ENCODE measurements at places on chromosomes 4 and X.

GRCh38 chr4:56183344-56183959 lies 203.8 kb downstream of the AASDH start:
- no peak for DNase-seq

DNA sequence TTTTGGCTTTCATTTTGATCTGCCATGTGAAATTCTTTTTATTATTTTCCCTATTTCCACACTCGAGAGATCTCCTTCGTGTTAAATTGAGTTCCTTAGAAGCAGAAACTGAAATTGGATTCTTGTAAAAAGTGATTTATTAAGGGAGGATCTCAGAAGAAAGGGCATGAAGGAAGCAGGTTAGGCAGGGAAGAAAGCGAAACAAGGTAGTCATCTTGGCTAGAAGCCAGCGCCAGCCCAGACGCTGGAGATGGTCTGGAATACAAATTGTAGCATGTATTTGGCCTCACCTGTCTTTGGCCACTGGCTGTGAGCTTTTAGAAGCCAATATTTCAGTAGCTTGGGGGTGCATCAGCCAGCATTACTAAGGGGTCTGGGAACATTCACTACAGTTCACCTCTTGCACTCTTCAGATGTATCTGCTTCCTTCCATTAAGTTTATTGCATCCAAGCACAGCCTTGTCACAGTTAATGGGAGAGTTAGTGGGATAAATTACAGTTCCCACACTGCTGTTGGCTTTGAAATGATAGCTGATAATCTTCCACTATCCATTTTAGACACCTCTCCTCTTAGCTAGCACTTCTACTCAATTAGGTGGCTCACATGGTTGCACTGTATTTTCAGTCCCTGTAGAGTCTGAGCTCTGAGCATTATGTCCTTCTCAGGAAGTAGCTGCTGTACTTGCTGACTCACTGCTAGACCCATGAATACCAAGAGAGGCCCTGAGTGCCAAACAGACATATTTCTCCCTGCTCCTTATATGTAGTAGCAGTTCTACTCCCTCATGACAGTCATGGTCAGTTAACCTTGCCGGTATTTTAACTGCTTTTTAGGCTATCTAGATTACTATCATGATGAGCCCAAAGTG lies 14.6 kb downstream of the GRXCR1 start:
- peak; percentile 1 for DNase-seq

GRCh38 chr4:48841045-48841827 lies 10.3 kb downstream of the OCIAD1 start:
- no peak for DNase-seq

GRCh38 chr4:23022032-23022431 lies 329.3 kb downstream of the GBA3 start:
- DNase-seq = no peak

- no peak for DNase-seq
These were observed 64.7 kb downstream of the TMEM156 start for GRCh38 chr4:38967260-38968095.

GRCh38 chrX:72131317-72132294 lies at the start of gene RTL5:
RTL5 (minus strand) TSS chrX:72131915.
- peak; percentile 96 for DNase-seq

DNA sequence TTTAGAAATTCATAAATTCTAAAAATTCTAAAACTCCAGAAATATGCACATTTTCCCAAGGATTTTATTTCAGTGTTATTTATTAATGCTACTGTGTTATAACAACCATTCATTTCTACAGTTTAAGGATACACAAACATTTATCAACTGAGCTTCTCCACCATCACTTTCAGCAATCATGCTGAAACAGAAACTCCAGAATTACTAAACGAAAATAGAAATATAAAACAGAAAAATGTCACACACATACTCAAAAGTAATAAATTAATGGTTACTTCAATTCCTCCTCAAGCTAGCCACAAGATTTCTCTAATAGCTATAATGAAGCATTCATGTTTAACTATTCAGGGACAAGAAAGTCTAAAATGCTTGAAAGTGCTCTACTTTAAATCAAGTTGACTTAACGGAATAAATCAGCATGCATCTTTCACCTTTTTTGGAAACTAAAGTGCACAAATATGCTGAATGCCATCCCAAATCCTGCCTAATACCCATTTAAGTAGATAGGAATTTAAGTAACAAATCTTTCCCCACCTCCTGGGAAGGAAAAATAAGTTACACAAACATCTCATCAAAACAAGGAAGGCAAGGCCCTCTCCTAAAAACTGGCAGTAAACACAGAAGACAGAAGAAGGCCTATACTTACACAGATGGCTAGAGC lies 563 bp downstream of the FAM13A start:
- no peak for DNase-seq

DNA sequence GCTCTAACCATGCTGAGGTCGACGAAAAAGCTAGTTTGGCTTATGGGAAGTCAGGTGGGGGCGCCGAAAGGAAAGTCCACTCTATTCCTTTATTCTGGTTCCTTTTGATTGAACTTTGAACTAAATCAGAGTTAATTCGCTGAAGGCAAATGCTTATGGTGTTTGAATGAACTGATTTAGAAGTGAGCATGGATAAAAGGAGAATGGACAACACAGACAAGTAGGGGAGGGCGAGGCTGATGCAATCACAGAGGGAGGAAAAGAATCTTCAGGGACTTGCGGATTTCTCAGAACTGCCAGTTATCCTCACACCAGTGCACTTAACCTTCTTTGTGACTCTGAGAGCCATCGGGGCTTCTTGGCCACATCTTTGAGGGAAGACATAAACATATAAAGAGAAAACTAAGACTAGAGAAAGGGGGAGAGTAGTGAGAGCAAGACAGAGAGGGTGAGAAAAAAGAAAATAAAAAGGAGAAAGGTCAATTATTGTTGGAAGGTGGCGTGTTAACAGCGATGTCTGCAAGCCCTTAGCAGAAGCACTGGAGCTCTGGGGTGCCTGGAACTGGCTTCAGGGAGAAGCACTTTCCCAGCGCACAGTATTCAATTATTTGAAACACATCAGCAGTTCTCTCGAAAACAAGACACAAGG lies 79.6 kb upstream of the PLAC1 start:
- DNase-seq = no peak

DNA sequence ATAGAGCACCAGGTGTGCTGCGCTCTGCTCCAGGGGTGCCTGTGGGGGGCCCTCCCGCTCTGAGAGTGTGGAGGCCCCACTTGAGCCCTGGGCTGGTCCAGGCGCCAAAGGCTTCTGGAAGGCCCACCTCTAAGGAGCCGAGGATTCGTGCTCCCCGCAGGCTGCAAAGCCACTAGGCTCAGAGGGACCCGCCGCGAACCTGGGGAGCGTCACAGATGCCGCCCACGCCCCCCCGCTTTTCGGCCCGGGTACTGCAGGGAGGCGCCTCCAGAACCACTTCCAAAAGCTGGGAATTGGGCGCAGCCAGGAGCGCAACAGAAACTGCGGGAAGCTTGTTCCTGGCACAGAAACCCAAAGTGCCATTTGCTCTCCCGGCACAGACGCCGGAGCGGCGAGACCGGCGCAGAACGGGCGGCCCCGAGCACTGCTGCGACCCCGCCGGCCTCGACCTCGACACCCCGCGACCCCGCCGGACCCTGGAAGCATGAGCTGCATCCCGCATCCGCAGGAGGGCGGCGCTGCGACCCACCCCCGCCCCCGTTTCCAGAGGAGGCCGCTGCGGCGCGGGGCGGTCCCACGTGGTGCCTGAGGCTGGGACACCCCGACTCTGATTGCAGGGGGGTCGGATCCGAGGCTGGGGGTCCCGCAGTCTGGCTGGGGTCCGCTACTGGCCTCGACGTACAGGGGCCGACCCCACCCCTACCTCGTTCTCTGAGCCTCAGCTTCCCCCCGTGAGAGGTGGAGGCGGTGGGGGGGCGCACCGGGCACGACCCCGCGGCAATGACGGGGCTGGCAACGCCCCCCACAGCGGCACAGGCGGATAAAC lies 30.8 kb downstream of the CPLX1 start:
- DNase-seq = peak; percentile 32

GRCh38 chr4:157079441-157079840 lies 3.5 kb downstream of the GLRB start:
- no peak for DNase-seq

DNA sequence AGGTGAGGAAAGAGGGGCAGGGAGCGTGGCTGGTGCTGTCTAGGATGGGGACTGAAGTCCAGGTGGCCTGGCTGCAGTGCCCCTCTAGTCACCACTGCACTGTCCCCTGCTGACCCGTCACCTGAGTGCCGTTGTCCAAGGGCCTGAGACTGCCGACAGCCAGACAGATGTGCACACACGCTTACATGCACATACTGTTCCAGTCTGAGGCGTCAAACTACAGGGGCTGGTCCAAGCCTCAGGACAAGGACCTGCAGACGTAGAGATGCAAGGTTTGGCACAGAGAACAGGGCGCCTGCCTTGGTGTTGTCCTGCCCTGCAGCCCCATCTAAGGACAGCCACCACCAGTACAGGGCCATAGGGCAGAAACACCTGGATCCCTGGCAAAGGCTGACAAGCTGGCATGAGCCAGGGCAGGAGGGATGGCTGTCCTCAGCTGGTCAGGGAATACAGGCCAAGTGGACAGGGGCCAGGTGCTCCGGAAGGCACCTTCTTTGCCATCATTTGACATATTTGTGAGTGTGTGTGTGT lies 1.7 kb downstream of the SLC2A9 start:
- DNase-seq = no peak

DNA sequence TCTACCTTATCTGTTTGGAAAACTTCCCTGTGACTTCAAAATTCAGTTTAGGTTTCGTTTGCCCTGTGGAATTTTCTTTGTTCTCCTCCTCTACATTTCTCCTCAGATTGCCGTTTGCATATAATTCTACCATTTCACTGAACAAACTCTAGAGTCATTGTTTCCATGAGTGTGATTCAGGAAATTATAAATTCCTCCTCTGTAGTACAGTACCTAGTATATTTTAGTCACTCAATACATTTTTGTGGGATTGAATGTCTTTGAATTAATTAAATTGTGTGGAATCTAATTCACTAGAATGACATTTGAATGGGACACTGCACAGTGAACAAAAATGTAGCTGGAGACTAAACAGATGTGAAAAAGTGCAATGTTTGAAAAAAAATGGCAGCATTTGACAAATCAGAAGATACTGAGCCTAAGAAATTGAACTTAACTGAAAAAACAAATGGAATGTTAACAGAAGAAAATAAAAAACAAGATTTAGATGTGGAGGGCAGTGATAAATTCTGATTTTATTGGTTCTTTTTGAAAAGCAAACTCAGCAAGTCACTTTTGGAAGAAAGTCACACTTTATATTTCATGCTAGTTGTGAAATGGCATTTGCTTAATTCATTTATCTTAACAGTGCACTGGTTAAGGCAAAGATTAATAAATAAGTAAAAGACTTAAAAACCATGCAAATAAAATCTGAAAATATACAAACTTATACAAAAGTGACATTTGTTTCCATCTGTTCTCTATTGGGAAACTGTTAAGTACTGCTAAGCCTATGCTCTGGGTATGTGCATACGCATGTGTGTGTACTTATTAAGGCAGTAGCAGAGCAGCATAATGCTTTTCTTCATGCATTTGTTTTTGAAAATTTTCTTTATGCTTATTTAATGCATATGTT lies 512.3 kb downstream of the FAT4 start:
- no peak for DNase-seq

DNA sequence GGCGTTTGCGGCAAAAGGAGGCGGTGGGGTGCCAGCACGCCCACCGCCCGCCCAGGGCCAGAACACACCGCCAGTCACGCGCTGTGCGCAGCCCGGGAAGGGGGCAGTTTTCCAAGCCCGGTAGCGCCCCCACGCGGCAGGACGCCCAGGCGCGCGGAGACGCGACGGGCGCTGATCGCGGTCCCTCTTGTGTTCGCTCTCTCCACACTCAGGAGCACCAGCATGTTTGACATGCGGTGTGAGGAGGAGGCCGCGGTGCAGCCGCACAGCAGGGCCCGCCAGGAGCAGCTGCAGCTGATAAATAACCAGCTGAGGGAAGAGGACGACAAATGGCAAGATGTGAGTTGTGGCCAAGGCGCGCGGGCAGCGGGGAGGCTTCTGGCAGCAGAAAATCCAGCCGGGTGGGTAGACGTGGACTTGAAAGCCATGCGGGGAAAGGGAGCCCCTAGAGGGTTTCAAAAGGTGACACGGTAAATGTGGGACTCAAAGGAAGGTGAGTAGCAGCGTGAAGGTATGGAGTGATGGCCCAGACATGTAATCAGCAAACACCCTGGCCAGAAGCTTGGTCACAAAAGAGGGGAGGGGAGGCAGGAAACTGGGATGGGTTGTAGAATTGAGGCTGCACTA lies 104.1 kb downstream of the PHOX2B start:
- no peak for DNase-seq

DNA sequence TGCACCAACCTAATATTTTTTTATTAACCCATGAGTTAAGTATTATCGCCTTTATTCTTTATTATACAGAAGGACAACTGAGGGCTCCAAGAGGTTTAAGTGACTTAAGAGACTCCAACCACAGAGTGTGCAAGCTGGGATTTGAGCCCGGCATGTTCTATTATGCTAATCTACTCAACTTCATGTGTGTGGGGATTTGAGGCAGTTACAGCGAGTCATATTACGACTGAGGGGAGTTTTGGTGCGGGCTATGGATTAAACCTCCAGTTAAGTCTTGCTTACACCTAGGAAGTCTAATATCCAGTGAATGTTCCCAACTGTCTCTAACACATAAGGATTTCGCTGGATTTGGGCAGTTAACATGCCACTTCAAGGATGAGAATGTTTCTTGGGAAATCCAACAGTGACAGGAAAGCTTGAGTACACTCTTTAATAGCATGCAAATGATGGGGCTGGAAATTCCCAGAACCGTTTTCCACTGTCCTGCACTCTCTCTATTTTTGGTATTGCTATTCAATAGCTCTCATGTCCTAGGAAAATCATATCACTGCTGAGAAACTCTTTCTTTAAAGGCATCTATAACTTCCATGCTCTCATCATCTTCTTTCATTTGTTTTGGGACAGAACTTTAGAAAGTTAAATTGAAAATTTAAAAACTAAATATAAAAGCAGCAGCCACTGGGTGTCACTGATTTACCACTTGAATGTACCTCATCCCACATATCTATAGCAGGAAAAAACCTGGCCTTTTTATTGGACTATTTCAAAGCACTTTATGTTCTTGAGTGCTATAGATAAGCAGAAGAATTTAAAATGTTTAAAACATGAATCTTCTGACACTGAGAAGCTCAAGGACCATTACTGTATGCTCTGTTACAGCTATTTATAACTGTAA lies 165.1 kb upstream of the TTC29 start:
- DNase-seq = no peak

Measured in NCI-H1092 treated with DMSO at 0.1 percent for 48 hours (cell line).